SK-N-MC (cell line): ENCODE measurements at places on chromosomes 12 and 14.

DNA sequence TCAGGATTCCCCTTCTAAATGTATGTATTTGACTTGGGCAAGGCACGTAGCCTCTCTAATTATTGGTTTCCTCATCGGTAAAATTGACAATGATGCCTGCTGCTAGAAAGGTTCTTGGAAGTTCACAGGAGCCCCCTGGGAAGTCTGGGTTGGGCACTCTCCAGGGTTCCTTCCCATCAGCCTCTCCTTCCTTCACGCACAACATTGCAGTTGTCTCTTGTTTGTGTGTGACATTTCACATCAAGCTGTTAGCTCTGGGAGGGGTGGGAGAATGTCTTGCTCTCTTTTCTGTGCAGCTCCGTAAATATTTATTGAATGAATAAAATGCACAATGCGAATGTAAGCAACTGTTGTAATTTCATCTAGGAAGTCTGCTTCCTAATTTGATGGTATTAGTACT, 153.2 kb upstream of the PRICKLE1 start:
- DNase-seq = no peak

- DNase-seq = no peak
Observed at GRCh38 chr12:115857160-115857920, 420.2 kb downstream of the MED13L start.

- DNase-seq = no peak
Observed at GRCh38 chr12:124435806-124436345, 131.5 kb downstream of the NCOR2 start.

DNA sequence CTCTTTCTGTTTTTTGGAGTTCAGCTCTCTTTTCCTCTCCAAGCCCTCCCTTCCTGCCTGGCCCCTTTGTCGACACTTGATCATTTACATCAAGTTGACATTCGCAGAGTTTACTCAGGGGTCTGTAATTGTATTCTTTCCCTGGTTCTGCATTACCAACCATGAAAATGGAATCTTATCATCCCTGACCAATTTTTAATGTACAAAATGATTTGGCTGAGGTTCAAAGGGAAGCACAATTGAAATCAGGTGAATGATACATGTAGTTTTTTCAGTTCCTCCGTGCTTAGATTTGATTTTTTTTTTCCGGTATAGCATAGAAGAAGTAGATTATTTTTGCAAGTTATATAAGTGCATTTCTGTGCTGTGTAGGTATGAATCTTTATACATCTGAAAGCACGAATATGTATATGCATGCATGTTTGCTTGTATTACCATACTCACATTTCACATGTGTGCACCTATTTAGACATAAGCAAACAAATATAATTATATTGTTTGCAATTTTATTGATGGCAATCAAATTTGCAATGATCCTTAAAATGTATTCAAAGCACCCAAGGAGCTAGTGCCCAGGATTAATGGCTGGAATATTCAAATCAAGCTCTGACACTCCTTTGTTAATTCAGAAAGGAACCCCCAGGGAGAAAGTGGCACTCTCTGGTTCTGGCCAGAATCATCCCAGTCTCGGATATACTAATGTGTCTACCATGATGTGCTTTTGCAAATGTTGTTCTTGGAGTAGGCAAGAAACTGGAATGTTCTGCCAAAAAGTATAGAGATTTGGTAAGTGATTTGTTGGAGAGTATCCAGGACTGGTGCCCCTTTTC, 189.3 kb downstream of the VRK1 start:
- DNase-seq = no peak

DNA sequence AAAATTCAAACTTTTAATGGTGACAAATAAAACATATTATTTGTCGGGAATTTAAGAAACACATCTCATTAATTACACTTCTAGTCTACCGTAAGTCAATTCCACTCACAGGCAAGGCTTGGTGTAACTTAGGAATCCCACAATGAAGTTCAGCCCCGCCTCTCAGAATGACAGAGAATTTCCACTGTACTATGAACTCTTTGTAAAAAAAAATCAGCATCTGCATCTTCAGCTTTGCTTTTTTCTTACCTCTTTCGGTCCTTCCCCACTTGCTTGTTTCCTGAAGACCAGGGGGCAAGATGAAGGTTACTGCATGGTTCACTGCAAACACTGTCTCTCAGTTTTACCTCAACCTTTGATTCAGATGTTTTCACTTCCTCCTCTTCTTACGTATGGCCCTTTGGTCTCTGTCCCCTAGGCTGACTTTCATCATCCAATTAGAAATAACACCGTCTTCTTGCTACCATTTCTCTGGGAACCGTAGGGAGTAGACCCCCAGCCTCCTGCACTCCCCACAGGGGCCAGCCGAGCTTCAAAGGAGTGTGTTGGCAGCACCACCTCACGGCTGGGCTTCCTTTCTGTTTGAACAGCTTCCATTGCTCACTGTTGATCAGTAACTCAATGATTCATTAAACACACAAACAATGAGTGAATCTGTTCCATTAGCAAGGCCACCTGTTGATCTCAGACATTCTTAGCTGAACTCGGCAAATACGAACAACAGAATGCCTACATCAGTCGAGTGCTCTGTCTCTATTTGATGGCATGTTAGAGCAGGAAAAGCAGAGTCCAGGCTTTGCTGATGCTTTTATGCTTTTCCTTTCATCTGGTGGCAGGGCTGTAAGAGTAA, 343.0 kb downstream of the BMP4 start:
- DNase-seq = no peak

DNA sequence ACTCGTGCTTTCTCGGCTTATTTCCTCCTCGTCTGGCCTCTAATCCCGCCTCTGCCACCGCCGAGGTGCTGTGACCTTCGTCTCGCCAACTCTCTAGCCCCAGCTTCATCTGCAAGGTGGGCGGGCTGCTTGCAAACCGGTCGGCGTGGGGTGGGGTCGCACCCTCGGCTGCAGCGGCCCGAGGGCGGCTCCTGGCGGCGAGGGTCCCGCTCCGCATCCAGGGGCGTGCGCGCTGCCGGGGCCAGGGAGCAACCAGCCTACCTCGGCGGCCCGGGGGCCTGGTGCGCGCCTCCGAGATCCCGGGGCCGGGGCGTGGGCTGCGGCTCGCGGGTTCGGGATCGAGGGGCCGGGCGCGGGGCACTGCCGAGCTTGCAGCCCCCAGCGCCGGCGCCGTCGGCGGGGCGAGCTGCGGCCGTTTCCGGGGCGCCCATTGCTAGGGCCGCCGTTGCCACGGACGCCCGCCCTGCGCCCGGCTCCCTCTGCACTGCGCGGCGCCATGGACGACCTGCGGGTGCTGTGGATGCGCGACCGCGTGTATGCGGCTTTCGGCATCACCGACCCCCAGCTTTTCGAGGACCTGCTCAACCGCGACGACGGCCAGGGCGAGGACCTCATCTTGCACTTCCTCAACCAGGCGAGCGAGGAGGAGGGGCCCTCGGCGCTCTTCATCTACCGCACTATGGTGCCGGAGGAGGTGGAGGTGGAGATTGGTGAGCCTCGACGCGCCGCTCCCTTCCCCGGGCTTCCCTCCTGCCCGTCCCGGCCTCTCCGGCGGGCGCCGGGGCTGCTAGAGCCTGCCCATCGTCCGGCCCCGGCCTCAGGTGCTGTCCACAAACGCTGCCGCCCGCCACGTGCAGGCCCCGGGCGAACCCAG, at the start of gene DNAH10:
TSS of gene DNAH10 (plus strand) at position 461 of the 874 bp plus-strand sequence. CDS start at position 497, 36 bp downstream.
- DNase-seq = no peak

DNA sequence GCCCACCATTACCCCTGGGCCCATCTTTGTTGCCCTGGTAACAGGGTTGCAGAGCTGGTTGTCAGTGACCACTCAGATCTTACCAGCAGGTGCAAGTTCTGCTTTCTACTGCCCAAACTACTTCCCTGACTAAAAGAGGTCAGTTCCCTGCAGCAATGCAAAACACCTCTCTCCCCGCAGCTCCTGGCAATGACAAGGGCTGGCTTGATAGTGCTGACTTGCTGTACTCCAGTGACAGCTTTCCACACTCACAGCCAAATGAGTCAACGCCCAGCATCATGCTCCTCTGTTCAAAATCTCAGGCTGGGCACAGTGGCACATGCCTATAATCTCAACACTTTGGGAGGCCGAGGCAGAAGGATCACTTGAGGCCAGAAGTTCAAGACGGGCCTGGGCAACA, 90.6 kb downstream of the CIT start:
- DNase-seq = no peak

DNA sequence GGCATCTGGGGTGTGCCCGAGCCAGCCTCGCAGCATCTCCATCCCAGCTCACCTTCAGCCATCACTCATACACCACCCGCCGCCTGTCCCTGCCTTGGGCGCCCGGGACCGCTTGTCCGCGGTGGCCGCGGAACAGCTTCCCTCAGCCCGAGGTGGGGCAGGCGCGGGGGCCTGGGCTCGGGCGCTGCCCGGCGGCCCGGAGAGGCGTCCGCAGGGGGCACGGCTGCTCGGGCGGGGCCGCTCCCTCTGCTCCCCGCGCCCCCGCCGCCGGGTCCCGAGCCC, 430 bp downstream of the SLC41A2 start:
- DNase-seq = no peak

- no peak for DNase-seq
Observed at GRCh38 chr14:69873877-69874780, 5.1 kb upstream of the SMOC1 start.

GRCh38 chr12:62196146-62196545, 64.1 kb upstream of the USP15 start:
- no peak for DNase-seq

GRCh38 chr14:38718519-38718918, 384.5 kb downstream of the SEC23A start:
- DNase-seq = no peak

DNA sequence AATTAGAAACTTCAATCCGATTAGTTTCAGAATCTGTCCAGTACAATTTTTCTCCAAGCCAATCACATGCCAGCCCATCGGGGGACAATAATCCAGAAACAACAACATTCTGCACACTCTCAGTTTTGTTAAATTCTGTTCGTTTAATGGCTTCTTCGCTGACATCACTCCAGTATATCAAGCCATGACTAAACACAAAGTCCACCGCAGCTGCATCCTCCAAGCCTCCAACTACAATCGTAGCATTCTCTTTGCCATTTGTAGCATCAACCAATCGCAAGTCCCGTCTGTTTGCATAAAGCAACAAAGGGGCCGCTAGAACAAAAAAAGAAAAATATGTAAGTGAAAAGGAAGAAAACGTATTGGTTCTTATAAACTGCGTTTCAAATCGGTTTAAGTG, 22.5 kb downstream of the LRP6 start:
- DNase-seq = no peak

DNA sequence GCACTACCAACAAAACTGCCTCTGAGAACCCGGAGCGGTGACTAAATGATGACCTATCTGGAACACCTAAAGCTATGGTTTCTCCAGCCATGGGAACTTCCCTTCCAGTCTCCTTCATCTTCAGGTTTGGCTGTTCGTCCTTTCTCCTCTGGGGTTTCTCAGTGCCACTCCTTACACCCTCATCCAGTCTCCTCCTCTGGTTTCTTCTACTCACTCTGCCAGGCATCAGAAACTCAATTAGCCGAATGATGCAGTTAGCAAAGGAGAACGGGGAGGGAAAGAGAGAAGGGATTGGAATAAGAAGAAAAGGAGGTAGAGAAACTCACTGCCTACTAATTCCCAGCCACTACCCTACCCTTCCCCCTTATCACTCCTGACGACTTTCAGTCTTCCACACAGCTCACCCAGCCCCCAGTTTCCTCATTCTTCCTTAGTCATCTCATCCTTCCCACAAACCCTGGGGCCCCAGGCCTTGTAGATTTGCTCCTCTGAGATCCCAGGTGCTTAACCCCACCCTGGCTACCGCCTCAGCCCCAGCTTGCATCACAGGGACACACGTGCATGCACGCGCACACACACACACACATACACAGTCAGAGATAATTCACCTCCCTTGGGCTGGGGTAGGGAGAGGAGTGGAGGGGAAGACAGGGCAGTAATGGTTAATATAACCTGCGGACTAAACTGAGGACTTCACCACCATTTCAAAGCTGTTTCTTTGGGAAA, 13.0 kb downstream of the FGD6 start:
- no peak for DNase-seq
